ENCODE measurements at places on chromosomes 11 and 22.

DNA sequence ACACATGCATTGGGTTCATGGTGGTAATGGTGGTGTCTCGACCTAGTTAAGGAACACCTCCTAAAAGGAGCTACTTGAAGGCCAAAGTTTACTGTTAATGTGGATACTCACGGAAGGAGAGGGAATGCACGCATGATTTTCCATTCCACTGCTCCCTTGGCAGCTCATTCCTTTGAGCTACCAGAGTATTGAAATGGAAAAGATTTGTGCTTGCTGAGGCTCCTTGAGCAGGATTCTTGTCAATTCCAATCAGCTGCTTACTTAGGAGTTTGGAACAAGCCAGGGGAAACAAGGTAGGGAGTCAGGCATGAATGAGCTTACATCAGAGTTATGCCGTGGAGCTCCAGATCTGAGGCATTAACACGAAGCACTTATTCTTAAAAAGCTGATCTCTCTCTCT lies 108.8 kb downstream of the GRIA4 start:
- DNase-seq = no peak

DNA sequence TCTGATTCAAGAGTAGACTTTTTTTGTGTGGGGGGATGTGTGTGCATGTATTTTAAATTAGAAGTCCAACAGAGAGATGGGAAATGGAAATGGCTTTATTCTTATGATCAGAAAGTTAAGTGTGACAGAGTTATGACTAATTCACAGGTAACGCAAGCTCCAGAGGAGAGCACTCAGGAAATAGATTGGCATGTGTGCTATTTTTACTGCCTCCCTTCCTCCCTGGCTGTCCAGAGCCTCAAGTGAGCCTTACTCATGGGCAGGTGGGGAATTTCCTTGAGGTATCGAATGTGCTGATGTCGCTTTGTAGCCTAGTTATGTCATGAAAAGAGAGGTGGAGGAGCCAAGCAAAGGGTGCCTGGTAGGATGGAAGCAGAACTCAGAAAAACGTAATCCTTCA lies 70.3 kb upstream of the BDNF start:
- DNase-seq = no peak

GRCh38 chr11:35235936-35236666 lies 97.1 kb downstream of the CD44 start:
- peak; percentile 58 for DNase-seq

GRCh38 chr11:126884594-126884993 lies 116.0 kb downstream of the KIRREL3 start:
- DNase-seq = no peak

DNA sequence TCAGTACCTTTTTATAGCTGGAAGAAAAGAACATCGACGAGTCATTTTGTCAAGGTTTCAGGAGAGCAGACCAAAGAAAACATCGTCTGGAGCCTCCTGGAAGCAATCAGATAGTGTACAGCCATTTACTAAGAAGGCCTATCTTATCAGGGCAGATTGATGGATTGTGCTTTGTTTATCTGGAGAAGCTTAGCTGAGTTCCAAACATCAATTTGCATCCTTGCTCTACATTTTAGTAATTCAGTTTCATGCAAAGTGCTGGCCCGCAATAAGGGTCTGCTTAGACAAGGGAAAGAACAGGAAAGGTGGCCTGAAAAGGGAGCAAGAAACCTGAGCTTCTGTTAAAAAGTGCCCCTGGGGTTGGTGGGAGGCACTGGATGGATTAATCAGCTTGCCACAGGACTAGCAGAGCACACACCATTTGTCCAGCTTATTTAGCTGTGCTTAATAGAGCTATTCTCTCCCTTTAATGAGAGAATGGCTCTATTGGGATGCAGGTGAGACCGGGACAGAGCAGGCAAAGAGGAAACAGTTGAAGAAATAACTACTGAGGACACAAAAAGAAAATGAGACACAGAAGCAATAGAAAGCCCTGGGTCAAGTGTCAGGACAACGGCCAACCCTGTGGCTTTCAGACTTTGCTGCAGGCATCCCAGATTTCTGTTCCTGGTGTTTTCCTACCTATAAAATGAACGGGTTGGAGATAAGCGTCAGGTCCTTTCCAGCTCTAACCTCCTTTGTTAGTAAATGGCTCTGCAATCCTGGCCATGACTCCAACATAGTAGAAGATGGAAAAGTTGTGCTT lies 122.1 kb upstream of the TTC12 start:
- no peak for DNase-seq

- DNase-seq = no peak
These were observed 51.0 kb downstream of the CTNND1 start for GRCh38 chr11:57812634-57813033.

DNA sequence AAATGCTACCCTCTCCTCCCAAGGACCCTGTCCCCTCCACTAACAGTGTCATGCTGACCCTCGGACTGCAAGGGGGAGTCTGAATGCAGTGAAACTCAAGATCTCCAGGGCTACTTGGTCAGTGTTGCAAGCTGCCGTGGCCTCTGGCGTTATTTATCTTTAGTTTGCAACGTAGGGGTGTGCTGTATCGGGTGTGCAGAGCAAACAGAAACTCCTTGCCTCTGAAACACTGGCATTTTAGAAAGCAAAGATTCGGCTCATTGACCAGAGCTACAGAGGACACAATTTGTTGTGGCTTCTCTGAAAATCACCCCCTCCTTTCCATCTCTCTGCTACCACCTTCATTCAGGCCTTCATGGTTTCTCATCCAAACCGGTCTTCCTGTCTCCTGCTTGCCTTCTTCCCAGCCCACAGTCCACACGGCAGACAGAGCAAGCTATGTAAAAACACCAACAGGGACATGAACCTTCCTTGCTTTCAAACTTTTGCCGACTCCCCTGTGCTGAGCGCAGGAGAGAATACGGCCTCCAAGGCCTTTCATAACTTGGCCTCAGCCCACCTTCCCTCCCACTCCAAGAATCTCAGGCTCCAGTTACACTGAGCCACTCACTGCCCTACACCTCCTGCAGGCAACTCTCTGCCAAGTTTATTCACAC lies 14.9 kb downstream of the FZD4 start:
- no peak for DNase-seq

DNA sequence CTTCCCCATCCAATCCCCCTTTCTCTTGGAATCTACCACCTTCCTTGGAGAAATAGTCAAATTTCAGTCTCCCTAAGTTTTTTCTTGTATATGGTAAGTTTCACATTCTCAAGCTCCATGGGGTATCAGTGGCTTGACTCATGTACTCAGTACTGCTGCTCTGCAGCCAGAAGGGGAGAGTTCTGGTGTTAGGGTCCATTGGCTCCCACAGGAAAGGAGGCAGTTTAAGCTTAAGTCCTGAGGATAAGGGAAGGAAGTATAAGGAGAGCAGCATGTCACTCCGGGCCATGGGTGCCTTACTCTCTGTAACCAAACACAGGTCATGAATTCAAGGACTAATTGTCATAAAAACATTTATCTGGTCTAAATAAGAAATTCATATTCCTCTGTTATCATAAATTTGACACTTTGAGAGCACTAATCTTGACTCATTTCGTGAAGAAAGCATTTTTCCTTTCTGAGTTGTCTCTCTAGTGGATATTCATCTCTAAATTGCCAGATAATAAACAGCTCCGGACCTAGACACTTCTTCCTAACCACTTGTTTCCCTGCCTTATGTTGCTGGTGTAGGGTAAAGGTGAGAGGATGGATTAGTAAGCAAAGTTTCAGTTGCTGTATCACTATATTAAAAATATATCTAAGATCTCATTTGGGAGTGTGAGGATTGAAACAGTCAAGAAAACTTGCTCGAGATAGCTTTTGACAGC lies 20.1 kb upstream of the SORL1 start:
- no peak for DNase-seq

DNA sequence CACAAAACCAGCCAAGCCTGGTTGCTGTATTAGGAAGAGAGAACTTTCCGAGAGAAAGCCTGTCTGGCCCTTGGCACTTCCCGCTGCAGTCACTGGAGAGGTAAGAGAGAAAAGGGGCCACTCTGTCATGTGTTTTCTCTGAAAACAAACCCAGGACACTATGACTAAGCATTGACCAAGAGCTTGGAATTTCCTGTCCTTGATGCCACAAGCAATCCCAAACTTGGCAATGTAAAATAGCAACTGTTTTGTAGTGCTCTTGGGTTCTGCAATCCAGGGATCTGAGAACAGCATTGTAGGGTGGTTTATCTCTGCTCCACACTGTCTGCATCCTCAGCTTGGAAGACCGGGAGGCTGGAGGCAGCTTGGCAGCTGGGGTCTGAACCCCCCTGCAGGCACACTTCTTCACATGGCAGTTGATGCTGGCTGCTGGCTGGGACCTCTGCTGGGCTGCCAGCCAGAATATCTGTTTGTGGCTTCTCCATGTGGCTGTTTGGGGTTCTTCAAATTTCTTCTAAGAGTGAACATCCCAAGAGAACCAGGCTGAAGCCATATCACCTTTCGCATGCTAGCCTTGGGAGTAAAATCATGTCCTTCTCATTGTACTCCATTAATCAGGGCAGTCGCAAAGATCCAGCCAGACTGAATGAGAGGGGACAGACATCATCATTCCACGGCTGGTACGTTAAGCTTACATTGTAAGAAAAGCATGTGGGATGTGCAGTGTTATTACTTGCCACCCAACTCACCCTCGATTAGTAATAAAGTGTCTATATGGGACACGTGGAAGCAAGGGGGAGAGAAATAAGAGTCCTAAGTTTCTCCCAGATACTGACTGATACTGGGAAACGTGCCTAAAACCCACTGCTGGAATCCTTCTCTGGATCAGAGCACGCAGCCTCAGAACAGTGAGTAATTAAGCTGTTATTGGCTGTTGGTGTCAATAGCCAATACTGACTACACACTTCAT lies 537.4 kb upstream of the B3GAT1 start:
- DNase-seq = no peak

GRCh38 chr11:42593441-42593840 lies 718.4 kb upstream of the API5 start:
- no peak for DNase-seq

DNA sequence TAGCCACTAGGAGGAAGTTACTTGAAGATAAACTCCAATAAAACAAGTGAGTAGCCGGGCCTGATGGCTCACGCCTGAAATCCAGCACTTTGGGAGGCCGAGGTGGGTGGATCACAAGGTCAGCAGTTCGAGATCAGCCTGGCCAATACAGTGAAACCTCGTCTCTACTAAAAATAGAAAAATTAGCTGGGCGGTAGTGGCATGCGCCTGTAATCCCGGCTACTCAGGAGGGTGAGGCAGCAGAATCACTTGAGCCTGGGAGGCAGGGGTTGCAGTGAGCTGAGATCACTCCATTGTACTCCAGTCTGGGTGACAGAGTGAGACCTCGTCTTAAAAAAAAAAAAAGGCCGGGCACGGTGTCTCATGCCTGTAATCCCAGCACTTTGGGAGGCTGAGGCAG lies 34.0 kb upstream of the CLPB start:
- no peak for DNase-seq

- no peak for DNase-seq
These were observed 376.8 kb downstream of the TBC1D22A start for GRCh38 chr22:47139013-47139789.

DNA sequence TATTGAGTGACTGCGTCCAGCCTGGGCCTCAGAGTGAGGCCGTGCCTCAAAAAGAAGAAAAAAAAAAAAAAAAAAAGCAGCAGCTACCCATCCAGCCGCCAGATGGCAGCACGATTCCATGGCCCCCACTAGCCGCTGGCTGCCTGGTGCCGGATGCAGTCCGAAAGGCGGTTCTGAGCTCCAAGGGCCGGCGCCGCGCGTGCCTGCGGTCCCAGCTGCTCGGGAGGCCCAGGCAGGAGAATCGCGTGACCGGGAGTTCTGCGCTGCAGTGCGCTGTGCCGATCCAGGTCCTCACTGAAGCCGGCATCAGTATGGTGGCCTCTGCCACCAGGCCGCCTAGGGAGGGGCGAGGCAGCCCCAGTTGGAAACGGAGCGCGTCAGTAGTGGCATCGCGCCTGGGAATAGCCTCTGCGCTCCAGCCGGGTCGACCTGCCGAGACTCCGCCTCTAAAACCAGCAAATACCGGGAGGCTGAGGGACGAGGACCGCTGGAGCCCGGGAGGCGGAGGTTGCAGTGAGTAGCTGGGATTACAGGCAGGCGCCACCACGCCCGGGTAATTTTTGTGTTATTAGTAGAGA lies 19.3 kb downstream of the SCARF2 start:
- peak; percentile 73 for DNase-seq

Measured in stimulated activated CD4-positive, alpha-beta T cell treated with anti-CD3 and anti-CD28 coated beads, Interleukin-4, amount 100 ng/mL, for 24 hours (primary cell).